CMK (cell line): ENCODE measurements at places on chromosomes 3 and 15.
A peak's percentile ranks its signal among the peaks of the same experiment; 100 is the strongest.

- DNase-seq: no peak
Measured at GRCh38 chr3:110343945-110344344, 727.7 kb upstream of the NECTIN3 start.

- DNase-seq: no peak
Measured at GRCh38 chr3:179348325-179349013, 960 bp downstream of the MFN1 start.

GRCh38 chr3:94524102-94524919 lies 461.4 kb downstream of the NSUN3 start:
- peak; percentile 20 for DNase-seq

DNA sequence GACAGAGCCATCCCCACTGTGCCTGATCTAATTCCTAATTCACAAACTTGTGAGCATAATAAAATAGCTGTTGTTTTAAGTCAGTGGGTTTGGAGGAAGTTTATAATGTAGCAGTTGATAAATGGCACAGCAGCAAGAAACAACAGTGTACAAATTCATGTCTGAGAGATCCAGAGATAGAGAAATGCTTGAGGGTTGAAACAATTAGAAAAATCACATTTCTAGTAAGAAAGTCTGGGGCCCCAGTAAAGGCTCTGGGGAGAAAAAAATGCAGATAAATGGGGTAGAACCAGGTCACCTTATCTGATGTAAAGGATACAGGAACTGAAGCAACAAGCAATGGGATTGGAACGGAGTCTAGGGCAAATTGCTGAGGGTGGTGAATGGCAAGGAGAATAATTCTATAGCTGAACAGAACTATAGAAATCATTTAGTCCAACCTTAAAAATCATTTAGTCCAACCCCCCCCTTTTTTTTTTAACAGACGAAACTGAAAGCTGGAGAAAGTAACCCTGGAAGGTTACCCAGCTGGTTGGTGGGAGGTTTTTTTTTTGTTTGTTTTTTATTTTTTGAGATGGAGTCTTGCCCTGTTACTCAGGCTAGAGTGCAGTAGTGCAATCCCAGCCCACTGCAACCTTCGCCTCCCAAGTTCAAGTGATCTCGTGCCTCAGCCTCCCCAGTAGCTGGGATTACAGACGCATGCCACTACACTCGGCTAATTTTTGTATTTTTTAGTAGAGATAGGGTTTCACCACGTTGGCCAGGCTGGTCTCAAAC lies 14.3 kb upstream of the SHQ1 start:
- no peak for DNase-seq

DNA sequence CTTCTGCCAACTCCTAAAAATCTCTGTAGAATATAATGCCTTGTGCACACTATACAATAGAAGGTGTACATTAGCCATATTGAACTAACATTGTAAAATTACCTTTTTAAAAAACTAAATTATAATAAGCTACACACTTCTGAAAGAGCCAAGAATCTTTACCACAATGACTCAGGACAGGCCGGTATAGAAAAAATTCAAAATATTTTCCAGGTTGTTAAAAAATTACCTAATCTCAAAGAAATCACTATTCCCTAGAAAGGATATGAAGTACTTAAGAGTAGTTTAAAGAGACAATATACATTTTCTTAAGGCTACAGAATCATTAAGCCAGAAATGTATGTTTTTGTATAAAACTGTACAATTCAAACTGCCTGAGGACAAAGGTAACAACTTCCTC lies 48.5 kb downstream of the TJP1 start:
- no peak for DNase-seq

- DNase-seq: no peak
Measured at GRCh38 chr3:40908612-40909011, 290.7 kb upstream of the CTNNB1 start.
